ENCODE measurements at places on chromosomes 1 and 21.

GRCh38 chr21:32276671-32277070 is 2.2 kb downstream of the MIS18A start:
- DNase-seq = no peak

GRCh38 chr1:225209153-225209552 is 218.7 kb downstream of the LBR start:
- DNase-seq = no peak

GRCh38 chr1:3598522-3599285 is 12.6 kb downstream of the MEGF6 start:
- no peak for DNase-seq

DNA sequence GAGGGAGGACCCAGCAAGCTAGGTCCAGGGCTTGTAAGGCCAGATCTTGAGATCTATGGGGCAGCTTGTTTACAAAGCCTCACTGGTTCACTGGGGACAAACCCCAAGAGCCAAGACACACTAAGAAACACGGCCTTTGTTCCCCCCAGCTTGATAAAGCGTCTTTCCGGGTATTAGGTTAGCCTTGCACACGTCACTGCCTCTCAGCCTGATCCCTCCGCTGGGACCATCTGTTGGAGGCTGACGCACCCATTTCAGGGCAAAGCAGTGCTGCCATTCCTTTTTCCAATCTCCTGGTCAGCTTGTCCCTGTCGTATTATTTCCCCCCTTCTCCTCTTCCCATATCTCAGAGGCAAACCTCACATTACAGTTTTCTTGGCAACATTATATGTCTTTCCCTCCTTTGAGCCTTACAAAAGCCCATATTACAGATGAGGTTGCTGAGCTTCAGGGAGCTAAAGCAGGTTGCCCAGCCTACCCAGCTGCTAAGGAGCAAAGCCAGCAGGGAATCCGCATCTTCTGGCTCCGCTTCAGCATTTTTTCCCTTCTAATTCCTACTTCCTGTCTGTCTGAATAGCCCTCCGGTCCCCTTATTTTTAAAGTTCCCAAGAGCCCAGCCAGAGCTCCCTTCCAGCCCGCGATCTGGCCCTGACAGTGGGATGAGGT is 4.1 kb downstream of the HEYL start:
- DNase-seq = no peak

DNA sequence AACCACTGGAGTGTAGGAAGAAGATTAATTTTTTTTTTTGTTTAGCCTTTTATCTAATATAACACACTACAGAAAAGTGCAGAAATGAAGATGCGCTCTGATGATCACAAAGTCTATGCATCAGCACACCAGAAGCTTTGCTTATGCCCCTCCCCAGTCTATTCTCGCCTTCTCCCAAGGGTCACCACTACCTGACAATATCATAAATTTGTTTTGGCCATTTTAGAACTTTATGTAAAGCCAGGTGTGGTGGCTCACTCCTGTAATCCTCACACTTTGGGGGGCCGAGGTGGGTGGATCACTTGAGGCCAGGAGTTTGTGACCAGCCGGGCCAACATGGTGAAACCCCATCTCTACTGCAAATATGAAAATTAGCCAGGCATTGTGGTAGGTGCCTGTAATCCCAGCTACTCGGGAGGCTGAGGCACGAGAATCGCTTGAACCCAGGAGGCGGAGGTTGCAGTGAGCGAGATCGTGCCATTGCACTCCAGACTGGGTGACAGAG is 231.3 kb downstream of the FOXD2 start:
- peak; percentile 8 for DNase-seq

DNA sequence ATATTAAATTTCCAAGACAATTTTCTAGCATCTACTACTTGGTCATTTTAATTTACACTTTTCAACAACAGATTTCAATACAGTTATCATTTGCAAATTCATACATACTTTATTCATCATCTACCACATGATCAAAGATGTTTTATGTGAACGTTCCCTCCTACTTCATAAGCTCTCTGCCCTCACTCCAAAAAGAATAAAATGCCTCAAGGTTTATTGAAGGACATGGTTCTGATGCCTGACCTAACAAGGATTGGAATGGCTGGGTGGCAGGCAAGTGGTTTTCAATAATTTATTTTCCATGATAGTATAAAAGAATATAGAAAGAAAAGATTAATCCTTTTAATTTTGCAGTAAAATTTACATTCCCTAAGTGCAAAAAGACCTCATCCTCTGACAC is 5.4 kb downstream of the CDKN2C start:
- DNase-seq = no peak

- no peak for DNase-seq
Observed at GRCh38 chr1:202989879-202990278, 17.3 kb upstream of the TMEM183A start.

- DNase-seq = no peak
Observed at GRCh38 chr1:56645677-56646305, 677 bp downstream of the PRKAA2 start.

DNA sequence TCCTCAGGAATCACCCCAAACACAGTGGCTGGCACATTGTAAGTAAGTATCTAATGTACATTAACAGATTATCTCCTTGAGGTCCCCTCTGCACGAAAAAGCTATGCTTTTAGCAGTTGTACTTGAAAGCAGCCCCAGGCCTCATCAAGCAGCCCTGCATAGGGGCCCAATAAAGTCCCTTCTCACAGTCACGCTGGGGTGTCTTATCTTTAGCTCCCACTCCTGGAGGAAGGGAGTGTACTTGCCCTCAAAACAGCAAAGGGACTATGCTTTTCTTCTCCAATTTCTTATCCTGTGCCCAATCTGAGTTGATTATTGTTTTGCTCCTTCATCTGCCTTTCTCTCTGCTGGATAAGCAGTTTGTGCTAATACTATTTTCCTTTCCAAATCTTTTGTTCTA is 168.8 kb upstream of the PLXNA2 start:
- no peak for DNase-seq

- no peak for DNase-seq
Observed at GRCh38 chr1:63074321-63074720, 248.0 kb upstream of the FOXD3 start.

- DNase-seq = no peak
Observed at GRCh38 chr1:32681509-32681908, 21.1 kb downstream of the SYNC start.

- no peak for DNase-seq
Observed at GRCh38 chr1:31412732-31413404, at the start of gene SERINC2. Gene SERINC2 (plus strand): TSS chr1:31413213. CDS start chr1:31413266, 53 bp downstream.

- DNase-seq = no peak
Observed at GRCh38 chr1:94955767-94956632, 29.1 kb upstream of the CNN3 start.

- no peak for DNase-seq
Observed at GRCh38 chr21:25809013-25809412, 74.2 kb downstream of the GABPA start.

Data from activated CD8-positive, alpha-beta memory T cell treated with anti-CD3 and anti-CD28 coated beads, Interleukin-2, amount 10 ng/mL, durations not matched to agents 7 days and 5 days (primary cell).